ENCODE measurements at places on chromosomes 16 and 17.

DNA sequence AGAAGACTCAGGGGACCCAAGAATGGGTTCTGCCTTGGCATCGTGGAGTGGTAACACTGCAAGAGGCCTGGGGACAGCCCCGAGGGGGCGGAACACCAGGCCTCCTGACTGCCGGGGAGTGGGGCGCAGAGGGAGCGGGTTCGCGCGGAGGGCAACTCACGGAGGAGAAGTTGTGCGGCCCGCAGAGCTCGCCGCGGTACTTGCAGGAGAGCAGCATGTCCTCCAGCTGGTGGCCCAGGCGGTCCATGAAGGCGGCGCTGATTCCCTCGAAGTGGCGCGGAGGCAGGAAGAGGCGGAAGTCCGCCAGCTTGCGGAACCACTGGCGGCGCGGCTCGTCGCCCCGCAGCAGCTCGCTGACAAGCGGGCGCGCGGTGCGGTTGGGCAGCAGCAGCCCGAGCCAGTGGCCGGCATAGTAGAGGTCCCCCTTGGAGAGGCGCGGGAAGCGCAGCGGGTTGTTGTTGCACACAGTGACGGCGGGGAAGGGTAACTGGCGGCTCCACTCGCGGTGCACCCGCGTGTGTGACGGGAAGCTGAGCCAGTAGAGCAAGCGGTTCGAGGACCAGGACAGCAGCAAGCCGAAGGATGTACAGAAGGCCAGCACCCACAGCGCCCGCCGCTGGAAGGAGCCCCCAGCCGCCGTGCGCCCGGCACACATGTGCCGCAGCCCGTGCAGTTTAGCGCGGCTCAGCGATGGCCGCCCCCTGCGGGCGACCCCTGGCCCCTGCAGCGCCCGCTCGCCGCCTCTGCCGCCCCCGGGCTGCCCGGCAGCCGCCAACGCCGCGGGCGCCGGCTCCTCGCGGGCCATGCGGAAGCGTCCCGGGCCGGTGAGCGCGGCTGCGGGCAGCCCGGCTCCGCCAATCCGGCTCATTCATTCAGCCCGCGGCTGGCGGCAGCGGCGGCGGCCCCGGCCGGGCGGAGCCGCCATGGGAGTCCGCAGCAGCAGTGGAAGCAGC is 1.6 kb downstream of the ASIC2 start:
- DNase-seq = no peak

- DNase-seq = no peak
Observed at GRCh38 chr17:82599674-82600661, 48.3 kb downstream of the WDR45B start.

GRCh38 chr17:1908699-1909309 is 79.0 kb downstream of the RPA1 start:
- DNase-seq = no peak

DNA sequence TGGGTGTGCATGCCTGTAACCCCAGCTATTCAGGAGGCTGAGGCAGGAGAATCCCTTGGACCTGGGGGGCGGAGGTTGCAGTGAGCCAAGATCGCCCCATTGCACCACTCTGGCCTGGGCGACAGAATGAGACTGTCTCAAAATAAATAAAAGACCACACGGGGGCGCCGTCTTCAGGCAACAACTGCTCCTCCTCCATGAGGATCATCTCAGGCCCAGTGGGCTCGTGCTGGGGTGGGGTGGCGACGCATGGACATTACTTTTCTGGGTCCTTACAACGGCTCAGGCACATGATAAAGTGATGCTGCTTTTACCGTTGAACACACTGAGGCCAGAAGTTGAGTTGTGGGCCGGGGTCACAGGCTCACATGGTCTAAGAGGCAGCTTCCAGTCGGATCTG is 56.2 kb downstream of the PRMT7 start:
- DNase-seq = peak; percentile 33

- no peak for DNase-seq
Observed at GRCh38 chr16:67372664-67373063, 20.6 kb downstream of the TPPP3 start.

- no peak for DNase-seq
Observed at GRCh38 chr17:32020943-32021614, 13.9 kb downstream of the LRRC37B start.

- no peak for DNase-seq
Observed at GRCh38 chr17:42200706-42201457, 6.6 kb upstream of the GHDC start.

DNA sequence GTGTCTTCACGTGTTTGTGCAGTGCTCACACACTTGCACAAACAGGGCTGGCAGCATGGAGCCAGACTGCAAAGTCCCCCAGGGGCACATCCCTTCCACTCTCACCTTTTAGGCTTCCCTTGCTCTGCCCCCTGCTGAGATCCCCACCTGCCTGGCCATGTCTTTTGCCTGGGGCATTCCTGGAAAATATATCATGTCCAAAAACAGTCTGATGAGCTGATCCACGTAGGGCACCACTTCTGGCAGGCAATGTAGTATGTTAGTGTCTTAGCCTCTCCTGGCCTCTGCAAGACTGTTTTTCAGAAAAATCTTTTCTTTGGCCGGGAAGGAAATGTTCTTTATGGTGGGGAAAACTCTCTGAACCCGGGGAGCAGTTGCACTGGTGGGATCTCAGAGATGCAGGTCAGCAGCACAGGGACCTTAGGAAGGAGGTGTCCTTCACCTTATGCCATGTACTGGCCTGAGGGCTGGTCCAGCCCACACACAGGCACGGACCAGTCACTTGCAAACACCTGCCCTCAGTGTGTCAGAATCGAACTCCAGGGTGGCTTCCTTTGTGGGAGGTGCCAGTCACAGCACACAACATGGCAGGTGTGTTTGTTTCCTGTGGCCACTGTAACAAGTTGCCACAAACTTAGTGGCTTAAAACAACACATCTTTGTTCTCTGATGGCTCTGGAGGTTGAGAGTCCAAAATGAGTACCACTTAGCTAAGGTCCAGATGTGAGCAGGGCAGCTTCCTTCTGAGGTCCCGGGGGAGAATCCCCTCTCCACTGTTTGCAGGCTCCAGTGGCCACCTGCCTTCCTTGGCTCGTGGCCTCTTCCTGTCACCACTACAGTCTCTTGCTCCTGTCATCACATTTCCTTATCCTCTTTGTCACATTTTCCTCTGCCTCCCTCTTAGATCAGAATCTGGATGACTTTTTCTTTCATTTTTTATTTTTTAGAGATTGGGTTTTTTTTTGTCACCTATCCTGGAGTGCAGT is 46.6 kb downstream of the MPRIP start:
- no peak for DNase-seq

DNA sequence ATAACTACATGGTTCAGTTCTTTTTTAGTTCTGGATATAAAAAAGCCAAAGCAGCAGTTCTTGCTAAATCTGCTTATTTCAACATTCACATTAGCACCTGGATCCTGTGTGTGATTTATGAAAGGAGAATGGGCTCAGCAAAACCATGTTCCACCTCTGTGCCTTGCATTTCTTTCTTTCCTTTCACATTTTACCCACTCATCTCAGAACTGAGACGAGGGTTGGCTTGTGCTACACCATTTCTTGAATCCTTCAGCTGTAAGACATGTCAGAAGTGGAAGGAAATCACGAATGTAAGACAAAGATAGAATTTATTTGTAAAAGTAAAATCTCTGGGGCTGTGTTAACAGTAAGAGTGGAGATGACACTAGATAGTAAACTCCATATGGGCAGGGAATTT is 1.2 kb upstream of the UTP6 start:
- no peak for DNase-seq

DNA sequence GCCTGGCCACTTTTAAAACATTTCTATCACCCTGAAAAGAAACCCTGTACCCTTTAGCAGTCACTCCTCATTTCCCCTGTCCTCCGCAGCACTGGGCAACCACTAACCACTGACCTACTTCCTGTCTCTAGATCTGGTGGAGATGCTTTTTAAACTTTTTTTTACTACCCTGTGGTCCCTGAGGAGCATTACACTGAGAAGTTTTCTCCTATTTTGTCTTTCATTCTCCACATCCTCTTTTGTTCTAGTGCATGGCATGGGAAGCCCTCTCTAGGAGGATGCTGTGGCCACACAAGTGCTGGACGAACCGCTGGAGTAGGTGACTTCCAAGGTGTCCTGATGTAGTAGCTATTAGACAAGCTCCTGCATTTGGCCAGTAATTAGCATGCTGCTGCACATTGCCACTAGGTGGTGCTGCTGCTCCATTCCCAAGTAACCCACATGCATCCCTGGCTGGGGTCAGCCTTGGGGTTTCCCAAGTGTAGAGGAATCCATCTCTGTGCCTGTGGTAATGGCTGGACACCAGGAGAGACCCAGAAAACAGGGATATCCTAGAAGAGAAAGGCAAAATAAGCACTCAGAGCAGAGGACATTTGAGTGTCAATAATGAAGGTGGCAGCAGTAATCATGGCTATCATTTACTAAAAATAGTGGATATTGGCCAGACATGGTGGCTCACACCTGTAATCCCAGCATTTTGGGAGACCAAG is 143.8 kb upstream of the CRHR1 start:
- peak; percentile 46 for DNase-seq

GRCh38 chr16:49750341-49751000 is 105.4 kb downstream of the ZNF423 start:
- DNase-seq = no peak

DNA sequence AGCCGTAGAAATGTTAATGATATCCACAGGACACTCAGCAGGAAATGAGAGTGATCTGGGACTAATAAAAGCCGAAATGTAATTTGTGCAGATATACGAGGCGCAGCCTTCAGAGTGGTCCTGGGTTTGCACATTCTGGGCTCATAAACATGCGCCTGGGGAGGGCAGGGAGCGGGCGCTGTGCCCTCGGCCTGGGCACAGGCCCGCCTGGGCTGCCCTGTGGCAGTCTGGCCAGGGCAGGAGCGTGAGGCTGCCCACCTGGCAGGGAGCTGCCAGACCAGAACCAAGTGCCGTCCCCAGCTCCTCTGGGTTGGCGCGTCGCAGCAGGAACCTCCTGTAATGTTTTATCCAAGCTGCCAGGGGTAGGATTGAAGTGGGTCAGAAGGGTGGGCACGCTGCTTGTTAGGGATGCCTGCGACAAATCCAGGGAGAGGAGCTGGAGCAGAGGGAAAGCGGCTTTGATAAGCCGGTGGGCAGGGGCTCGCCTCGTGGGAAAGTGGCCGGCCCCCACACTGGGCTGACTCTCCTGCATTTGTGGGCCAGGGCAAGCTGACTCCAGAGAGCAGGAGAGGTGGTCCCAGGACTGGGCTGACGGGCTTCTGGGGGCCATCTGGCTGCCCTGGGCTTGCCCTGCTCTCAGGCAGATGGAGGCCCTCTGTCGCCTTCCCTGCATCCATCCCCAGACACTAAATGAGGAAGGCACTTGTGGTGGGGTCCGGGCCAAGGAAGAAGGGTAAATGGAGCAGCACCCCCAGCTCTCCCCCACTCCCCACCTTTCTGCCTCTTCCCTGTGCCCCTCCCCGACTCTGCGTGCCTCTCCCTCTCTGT is 45.9 kb downstream of the SREBF1 start:
- no peak for DNase-seq

DNA sequence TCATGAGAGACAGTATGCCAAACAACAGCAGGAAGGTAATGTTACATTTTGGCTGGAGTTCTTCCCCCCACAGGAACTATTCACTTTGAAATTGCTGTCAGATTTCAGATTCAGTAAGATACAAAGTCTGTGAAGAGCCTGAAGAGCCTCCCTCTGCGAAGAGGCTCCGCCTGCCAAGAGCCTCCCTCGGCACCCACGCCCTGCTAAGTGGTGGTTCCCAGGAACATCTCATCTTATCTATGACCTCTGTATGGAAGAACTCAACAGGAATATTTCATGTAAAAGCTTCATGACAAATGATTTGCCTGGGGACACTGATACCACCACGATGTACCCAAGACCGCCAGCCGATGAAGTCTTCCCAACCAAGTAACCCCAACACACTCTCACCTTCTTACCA is 3.2 kb downstream of the ZC3H7A start:
- DNase-seq = no peak

- DNase-seq = no peak
Observed at GRCh38 chr17:51078009-51078592, 42.6 kb downstream of the SPAG9 start.

DNA sequence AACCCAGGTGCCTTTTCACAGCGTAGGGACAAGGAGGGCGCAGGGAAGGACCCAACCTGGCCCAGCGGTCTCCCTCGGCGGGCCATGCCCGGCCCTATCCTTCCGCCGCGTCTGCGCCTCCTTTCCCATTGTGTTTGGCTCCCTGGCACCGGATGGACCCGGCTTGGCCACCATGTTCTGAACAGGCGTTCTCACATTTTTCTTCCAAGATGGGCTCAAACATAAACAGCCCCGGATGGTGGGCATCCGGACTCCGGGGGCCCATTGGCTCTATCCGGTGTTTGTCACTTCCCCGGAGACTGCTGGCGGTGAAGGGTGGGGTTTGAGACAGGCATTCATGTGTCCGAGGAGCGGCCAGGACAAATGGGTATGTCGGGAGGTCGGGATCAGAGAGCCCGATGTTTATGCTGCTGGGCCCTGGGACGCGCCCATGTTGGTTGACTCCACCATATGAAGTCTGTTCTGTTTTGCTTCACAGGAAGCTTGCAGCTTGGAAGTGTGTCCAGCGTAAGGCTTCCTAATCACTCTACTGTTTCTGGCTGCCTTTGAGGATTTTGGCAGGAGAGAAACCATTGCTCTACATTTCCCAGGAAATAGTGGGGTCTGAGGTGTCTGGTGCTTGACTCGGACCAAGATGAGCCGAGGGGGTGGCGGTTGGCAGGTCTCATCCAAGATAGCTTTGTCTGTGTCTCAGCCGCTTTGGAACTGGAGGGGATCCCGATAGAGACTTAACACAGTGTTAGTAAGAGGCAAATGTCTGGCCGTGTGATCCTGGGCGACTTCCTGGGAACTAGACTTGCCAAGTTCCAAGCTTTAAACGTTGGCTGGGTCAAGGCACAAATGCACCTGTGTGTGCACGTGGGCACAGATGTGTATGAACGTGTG is 188.3 kb downstream of the IRF8 start:
- no peak for DNase-seq

GRCh38 chr16:15642557-15643047 is 352 bp downstream of the MARF1 start:
- DNase-seq = peak; percentile 47

DNA sequence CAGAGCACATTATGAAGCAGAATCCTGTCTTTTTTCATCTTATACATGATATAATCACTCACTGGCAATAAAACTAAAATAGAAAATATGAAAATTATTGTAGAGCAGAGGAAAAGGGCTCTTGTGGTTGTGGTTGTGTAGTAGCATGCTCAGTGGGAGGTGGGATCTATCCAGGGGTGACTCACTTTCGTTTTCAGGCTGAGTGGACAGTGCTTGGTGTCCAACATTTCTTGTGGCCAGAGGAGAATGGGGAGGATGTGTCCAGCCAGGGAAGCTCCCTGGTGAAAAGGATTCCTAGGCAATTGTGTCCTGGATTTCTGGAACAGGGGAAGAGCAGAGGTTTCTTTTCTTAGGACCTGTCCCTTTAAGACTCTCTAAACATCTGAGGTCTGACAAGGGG is 31.9 kb upstream of the CPHXL start:
- no peak for DNase-seq

GRCh38 chr17:82973456-82974135 is 105.8 kb upstream of the METRNL start:
- DNase-seq = no peak

- no peak for DNase-seq
Observed at GRCh38 chr16:58385218-58385773, 7.0 kb upstream of the GINS3 start.

GRCh38 chr17:2084036-2084765 is 29.3 kb downstream of the HIC1 start:
- no peak for DNase-seq
